ENCODE measurements at places on chromosomes 2 and 18.
A peak's percentile ranks its signal among the peaks of the same experiment; 100 is the strongest.

DNA sequence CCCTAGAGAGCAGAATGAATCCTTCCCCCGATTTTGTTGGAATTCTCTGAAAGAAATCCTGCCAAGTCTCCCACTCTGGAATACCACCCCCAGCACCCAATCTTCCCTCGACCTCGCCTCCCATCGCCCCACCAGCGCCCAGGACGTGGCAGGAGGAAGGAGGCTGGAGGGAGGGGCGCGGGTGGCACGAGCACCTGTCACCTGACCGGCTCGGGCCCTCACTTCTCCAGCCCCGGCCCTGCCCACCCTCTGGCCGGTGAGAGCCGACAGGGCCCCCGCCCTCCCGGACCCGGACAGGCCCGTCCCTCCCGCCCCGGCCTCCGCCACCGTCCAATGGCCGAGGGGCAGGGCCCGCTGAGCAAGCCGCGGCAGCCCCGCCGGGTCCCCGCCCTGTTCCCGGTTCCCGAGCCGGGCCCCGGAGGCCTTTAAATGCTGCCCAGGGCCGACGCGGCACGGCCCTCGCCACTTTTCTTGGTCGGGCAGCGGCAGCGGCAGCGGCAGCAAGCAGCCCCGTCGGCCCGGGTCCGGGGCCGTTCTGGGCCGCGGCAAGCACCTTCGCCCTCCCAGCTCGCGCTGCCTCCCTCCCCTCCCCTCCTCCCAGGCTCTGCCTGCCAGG lies at the start of gene LGALSL:
Gene LGALSL, plus strand, starts transcription at position 393 of the 616 bp plus-strand sequence. CDS start 384 bp downstream, outside the sequence.
- DNase-seq: peak; percentile 61

- DNase-seq: no peak
Observed at GRCh38 chr2:163649080-163649479, 86.7 kb downstream of the FIGN start.

GRCh38 chr18:40911041-40911440 lies 1044.0 kb upstream of the PIK3C3 start:
- DNase-seq: no peak

DNA sequence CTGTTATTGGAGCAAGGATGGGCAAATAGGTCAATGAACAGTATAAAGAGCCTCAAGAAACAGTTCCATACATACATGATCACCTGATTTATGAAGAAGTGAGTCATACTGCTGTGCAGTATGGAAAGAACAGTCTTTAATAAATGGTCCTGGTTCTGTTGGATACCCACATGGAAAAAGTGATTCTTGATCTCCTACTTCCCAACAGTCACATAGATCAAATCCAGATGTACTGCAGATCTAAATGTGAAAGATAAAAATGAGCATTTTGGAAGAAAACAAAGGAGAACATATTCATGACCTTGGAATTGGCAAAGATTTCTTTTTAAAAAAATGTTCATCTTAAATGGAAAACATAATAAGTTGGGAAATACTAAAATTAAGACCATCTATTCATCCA lies 75.8 kb downstream of the CCDC148 start:
- DNase-seq: no peak

DNA sequence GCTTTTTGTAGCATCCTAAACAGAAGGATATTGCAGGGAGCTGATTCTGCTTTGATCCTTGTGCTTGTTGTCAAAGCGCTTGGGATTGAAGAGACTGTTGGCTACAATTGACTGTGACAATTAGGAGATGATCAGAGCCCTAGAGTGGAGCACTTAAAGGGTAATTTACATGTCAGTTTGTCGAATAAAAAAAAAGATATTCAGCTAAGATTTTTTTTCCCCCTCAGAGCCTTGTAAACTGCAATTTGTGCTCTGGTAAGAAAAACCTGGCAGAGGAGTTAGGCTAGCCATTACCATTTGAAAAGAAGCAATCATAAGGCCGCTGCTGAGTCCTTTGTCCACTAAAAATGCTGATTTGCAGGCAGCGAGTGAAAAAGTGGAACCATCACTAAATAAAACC lies 47.8 kb upstream of the ZEB2 start:
- peak; percentile 96 for DNase-seq

DNA sequence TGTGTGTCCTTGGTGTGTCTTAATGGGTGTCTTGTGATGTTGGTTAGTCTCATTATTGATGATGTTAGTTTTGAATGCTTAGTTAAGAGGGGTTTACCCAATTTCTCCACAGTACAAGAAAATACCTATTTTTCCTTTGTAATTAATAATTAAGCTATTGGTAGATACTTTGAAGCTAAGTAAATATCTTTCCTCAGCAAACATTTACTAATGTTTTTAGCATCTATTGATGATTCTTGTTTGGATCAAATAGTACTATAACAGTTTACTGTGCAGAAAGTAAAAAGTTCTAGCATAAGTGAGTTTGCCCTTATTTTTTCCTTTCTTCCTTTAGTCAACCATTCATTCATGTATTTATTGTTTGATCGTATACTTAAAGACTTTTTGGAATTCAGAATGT lies 19.1 kb downstream of the MAP3K20 start:
- DNase-seq: no peak

DNA sequence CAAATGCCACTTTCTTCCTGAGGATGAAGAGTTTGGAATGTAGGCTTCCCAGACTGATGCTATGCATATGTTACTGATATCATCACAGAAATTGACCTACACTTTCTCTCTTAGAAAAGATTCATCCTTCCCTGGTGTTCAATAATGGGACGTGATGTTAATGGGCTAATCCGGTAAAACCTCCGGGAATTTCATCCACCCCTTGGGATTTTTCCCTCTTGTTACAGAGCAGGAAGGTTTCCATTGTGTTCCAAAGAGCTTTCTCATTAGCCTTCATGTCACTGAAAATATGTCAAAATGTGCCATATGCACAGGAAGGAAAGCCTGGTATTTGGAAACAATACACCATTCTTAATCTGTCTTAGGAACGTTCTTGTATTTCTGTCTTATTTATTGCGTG lies 20.7 kb downstream of the ALPK2 start:
- DNase-seq: peak; percentile 86

- DNase-seq: peak; percentile 42
Observed at GRCh38 chr18:41864216-41864615, 90.8 kb upstream of the PIK3C3 start.

All from HAP-1 (cell line).